ENCODE measurements at places on chromosomes 5 and 9.

- no peak for DNase-seq
Measured at GRCh38 chr5:157266286-157267007, 524 bp downstream of the CYFIP2 start.

DNA sequence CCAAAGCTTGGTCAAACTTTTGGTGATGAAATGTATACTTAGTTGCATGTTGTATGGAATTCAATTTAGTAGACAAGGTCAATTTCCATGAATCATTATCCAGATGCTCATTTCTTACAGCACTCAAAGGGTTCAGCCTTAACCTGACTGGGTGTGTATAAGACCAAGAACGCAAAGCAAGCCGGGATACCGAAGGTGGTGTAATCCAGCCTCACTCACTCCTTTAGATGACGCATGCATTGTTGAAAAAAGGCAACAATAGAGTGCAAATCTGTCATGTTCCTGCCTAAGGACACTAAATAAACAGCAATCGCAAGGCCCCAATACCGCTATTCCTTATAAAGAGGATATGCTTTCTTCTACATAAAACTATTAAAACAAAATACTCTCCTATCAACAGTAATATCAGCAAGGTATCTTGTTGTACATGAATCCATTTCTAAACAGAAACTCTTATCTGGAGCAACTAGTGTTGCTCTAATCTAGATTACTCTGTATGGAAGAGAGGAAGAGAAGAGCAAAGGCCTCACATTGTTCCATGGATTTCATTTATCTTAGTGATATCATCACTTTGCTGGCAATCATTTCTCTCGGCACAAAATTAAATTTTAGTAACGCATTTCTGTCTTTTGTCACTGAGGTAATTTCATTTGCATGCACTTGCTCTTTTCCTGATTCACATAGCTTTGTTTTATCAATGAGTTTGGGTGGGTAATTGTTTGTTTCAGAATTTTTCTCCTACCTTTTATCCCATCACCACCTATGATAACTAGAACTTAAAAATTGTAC lies 96.2 kb downstream of the PLK2 start:
- DNase-seq = no peak

DNA sequence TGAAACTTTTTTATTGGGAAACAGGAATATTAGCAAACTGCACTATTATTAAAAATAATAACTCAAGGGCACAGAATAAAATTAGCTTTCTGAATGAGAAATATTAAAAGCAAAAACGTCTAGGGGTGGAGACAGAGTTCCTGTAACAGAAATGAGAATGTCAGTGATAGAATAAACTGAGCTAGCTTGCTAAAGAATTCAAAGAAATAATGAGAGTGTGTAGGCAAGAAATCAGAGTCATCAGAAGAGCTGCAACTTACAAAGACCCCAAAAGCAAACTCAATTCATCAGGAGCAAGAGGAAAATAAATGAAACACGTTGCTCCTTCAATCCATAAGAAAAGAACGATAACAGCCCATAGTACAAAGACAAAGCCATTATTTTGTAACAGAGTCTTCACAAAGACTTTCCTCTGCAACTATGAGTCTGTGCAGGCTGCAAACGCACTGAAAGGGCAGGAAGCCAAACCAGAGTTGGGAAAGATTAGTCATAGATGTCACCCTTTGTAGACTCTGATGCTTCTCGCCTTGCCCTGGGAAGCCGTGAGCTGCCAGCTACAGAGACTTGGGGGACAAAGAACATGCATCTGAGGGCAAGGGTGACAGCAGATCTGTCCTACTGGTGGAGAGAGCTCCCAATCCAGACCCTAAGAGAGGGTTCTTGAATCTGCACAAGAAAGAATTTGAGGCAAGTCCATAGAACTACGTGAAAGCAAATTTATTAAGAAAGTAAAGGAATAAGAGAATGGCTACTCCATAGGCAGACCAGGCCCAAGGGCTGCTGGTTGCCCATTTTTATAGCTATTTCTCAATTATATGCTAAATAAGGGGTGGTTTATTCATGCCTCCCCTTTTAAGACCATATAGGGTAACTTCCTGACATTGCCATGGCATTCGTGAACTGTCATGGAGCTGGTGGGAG lies 40.8 kb downstream of the SHC3 start:
- DNase-seq = no peak

- no peak for DNase-seq
Measured at GRCh38 chr9:121781145-121781548, 129.7 kb downstream of the DAB2IP start.

GRCh38 chr9:118643118-118643517 lies 726.1 kb downstream of the BRINP1 start:
- DNase-seq = no peak

DNA sequence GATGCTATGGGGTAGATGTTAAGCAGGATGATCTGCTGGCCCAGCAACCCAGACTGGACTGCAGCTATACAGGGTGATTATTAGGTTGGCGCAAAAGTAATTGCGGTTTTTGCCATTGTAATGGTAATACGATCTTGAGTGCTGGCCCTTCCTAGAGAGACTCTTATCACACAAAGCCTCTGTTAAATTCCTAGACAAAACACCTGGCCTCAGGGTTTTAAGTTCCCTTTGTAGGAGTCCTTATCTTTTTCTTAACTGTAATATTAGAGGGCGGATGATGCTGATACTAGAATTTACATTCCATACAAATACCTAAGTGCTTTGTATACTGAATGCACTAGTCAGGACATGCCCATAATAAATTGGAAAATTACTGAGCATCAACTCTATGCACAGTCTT lies 222.2 kb downstream of the NDUFS4 start:
- no peak for DNase-seq

- no peak for DNase-seq
Measured at GRCh38 chr5:159907689-159908590, 8.3 kb upstream of the ADRA1B start.

GRCh38 chr5:158519433-158520021 lies 580.2 kb downstream of the EBF1 start:
- DNase-seq = no peak

GRCh38 chr5:178287091-178287790 lies 54.6 kb upstream of the PHYKPL start:
- DNase-seq = no peak

DNA sequence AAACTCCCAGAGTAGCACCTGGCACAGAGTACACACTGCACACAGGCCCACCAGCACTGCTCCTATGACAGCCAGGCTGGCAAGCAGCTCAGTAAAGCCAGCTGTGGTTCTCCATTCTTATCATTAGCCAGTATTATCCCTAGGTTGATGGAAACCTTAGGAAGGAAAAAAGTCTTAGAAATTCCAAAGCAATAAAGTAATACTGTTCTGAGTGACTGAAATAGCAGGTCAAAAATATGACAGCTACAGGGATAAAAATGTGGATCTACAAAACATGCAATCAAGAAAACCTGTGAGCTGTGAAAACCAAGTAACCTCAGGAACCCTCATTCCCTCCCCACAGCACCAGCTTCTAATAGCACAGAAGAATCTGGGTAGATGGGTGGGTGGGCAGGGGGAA lies 403.5 kb downstream of the SPOCK1 start:
- no peak for DNase-seq

DNA sequence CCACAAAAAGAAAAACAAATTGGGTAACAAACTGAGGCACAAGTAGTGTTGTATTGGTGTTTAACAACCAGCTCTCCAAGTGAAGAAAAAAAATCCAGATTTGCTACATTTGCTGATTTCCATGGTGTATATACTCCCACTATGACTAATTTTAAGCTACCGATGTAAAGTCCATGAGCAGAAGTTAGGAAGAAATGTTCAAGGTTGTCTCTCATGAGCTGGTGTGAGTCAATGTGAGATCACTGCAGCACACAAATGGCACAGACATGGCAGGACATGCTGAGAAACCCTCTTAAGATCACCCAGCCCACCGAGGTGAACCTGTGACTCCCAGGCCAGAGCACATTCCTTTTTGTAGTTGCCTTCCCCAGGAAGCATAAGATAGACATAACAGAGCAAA lies 36.2 kb downstream of the SLC44A1 start:
- DNase-seq = no peak

- no peak for DNase-seq
Measured at GRCh38 chr9:495739-496138, 281.1 kb downstream of the DOCK8 start.

DNA sequence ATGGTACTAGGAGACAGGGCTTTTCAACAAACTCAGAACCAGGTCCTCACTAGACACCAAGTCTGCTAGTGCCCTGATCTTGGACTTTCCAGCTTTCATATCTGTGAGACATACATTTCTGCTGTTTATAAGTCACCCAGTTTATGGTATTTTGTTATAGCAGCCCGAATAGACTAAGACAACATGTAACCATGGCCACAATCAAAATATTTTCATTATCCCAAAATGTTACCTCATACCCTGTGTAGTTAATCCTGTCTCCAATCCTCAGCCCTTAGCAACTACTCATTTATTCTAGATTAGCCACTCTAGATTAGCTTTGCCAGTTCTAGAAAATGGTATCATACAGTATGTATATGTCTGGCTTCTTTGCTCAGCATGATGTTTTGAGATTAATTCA lies 6.3 kb upstream of the ATG10 start:
- no peak for DNase-seq

GRCh38 chr9:114511978-114512874 lies 7.0 kb upstream of the WHRN start:
- no peak for DNase-seq

- DNase-seq = no peak
Measured at GRCh38 chr5:38827525-38827924, 18.3 kb upstream of the OSMR start.

GRCh38 chr5:167503926-167504720 lies 787.3 kb upstream of the WWC1 start:
- no peak for DNase-seq

DNA sequence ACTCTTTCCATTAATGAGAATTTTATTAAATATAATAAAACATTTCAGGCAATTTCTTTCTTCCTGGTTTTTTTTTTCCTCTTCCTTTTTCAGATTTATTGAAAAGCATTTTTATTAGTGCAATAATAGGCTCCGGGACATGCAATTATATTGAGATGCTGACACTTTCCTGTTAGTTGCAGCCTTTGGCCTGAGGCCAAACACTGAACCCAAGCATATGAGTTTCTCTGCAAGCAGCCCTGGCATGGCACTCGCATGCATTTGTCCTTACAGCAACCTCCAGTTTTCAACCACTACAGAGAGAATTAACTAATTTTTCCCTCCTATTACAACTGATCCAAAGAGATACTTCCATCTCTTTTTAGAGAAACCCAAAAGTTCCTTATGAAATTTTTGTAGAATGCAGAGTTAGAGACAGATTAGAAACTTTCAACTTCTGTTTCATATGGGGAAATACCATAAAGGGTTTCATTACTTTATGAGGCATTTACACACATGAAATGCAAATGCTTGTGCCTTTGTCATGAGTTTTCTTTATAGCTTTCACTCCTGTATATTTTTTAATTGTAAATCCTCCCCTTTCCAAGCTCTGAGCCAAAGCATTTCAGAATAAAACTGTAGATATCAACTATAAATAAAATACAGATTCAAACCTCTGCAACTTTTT lies 183.0 kb downstream of the CETN3 start:
- DNase-seq = no peak

DNA sequence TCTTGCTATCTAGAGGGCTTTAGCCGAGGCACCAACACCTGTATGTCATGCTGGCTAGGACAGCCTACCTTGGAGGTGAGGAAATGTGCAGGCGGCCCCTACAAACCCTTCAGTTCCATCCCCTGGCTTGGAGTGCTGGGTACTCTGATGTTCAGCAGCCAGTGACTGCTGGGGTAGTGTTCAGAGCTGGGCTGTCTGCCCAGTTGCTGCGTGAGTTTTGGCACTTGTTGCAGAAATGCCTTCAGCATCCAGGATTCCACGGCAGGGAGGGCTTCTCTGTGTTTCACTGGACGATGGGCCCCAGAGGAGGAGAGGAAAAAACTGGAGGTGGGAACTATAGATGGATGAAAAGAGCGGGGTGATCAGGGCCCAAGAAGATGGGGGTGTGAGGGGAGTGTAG lies 10.4 kb downstream of the SWI5 start:
- DNase-seq = no peak

- DNase-seq = no peak
Measured at GRCh38 chr5:91302305-91302704, 80.8 kb downstream of the ARRDC3 start.

DNA sequence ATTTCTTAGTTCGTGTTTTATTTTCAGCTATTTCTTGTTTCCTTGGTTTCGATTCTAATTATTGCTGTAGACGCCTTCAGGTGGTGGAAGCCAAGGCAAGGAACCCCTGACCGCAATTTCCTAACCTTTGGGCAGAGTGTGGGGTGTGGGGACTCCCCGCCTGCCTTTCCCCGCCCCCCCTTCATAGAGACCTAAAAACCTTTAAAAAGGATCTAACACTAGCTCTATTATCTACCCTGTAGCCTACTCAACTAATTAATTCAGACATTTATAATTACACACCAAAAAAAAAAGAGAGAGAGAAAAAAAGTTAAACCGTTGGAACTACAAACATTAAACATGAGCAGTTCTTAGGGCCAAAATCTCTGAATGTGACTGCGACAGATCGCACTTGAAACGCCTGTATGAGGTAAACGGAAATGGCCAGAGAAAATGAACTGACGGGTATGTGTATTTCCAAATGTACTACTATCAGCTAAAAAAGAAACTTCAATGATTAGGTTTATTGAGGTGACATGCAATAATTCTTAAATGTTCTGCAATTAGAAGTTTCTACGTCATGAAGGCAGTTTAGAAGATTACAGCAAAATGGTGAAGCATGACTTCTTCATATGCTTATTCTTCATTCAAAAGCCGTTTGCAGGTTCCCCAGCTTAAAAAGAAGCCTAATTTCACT lies 19.0 kb upstream of the FER start:
- DNase-seq = no peak

DNA sequence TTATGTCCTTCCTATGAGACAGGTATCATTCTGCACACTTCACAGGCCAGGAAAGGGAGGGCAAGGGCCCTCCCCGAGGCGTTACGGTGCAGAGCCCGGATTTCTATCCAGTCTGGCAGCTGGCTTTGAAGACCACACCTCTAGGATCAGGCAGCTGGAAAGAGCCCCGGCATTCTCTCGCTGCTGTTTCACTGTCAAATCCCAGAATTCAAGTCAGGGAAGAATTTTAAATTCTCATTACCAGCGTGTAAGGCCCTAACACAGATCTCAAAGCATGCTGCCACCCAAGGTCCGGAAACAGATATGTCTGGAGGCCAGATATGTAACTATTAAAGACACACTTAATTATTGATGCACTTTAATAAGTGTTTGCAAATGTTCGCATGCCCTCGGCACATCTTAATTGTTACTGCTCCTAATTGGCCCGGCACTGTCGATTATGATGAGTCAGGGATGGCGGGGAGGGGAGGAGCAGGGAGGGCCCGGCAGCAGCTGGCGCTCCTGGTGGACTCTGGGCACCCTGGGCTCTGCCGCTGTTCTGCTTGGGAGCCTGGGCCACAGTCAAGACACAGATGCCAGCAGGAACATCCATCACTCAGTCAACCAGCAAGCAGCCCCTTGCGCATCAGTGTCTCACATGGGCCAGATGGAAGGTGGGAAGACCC lies 76.3 kb upstream of the BARHL1 start:
- no peak for DNase-seq

DNA sequence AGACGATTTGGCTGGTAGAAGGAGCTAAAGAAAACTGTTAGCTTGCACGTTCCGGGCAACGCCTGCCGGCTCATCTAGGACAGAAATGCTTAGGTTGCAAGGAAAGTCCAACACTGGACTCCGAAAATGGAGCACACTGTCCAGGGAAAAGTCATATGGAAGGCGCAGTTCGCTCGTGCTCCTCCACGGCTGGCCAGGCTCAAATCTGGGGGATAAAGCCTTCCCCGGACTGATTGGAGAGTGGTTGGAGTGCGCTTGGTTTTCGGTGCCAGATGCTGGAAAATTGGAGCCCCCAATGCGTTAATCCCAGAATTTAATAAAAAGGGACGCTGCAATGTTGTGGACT lies 955 bp downstream of the CDH6 start:
- DNase-seq = no peak

Data from NCI-H2081 treated with DMSO at 0.1 percent for 48 hours (cell line).